ENCODE measurements at places on chromosomes 5 and 9.
A peak's percentile ranks its signal among the peaks of the same experiment; 100 is the strongest.

GRCh38 chr5:171450423-171451331 is 31.2 kb downstream of the FGF18 start:
- DNase-seq, result peak; percentile 87

DNA sequence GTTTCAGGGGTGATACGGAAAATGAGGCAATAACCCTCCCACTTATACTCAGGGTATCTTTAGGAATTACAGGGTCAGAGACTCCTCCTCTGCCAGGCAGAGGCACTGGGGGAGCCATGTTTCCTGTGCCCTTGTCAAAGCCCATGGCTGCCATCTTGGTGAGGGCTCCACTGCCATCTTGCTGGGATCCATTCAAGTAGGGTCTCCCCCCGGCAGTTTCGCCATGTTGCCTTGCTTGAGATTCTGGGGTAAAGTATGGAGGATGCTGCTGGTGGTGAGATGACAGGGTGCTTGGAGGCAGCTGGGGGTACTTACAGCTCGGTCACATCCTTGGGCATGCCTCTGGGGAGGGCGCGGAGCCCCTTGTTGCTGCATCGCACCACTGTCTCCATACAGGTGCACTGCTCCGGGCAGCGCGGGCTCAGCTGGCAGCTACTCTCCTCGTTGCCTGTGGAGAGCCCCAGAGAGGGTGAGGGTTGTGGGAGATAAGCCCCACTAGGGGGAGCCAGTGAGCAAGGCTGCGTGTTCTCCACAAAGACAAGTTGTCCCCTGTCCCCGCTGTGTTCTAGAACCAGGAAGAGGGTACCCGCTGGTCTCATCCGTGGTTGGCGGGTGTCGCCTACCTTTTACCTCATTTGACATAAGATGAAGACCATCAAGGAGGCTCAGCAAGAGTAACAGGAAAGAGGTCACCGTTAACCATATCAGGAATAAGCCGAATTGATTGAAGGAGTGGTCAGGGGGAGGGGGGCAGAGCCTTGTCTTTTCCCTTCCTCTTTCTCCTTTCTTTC is 169.0 kb upstream of the PANK3 start:
- no peak for DNase-seq

- peak; percentile 67 for DNase-seq
Observed at GRCh38 chr5:172958331-172959046, 735 bp upstream of the RPL26L1 start.

- DNase-seq, result no peak
Observed at GRCh38 chr9:4341554-4341953, 41.7 kb upstream of the GLIS3 start.

DNA sequence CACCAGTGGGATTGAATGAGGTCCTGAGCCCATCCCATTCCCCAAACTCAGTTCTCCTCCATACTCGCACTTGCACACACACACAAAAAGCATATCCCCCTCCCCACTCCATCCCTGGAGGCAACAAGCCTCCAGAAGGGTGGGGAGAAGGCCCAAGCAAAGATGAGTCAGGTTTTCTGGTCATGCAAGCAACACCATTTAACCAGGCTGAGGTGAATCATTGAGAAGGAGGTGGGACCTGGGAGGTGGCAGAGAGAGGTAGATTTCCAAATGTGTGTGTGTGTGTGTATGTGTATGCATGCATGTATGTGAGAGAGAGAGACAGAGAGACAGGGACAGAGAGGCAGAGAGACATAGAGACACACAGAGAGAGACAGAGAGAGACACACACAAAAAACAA is 185.2 kb upstream of the TRIM32 start:
- peak; percentile 63 for DNase-seq

DNA sequence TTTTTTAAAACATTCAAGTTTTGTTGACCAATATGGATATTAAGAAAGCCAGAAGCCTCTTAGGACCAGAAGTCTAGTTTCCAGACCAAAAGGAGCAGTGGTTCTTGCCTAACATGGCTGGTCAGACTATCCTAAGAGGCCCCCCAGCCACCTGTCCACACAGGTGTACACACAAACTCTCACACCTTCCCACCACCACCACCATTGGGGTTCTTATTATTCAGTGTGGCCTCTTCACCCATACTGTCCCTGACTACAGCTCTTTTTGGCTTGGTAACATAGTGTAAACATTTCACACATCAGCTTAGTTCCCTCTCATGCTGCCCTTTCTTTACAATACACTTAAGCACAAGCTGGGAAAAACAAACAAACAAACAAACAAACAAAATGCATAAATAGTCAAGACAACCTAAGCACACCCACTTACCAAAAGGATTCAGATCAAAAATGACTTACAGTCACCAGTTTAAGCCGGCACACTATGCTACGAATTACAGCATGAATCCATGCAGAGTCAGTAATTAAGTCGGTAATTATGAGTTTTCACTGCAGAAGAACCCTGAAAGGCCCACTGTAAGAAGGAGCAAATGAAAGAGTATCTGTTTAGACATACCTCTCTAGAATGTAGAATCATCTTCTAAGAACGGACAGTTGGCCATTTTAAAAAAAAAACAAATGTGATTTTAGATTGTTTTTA is 9.5 kb downstream of the LHFPL2 start:
- DNase-seq, result no peak

GRCh38 chr9:127386981-127387380 is 10.0 kb upstream of the SLC2A8 start:
- no peak for DNase-seq

- peak; percentile 20 for DNase-seq
Observed at GRCh38 chr5:68646144-68646543, 430.6 kb downstream of the PIK3R1 start.

Measured in fibroblast of upper back skin (primary cell).